Small intestine (tissue), 16 donors: ENCODE measurements at places on chromosomes 6 and 20. TPM values are rescaled to one million over a fixed set of nuclear protein-coding genes. Genes with fewer than 3 reads are reported as not detected.

- no peak for DNase-seq
- no peak overlapping the region for H3K27ac ChIP-seq
- no peaks in the 10 kb centered on the region for H3K36me3 ChIP-seq
- no peaks in the 10 kb centered on the region for H3K4me1 ChIP-seq
- H3K4me3 ChIP-seq, result no peak overlapping the region
- H3K27me3 ChIP-seq, result no peaks in the 10 kb centered on the region
Observed at GRCh38 chr6:112457886-112458285, 110.8 kb downstream of the RFPL4B start.

The NKX2-4 gene
- not detected for polyA plus RNA-seq

DNA sequence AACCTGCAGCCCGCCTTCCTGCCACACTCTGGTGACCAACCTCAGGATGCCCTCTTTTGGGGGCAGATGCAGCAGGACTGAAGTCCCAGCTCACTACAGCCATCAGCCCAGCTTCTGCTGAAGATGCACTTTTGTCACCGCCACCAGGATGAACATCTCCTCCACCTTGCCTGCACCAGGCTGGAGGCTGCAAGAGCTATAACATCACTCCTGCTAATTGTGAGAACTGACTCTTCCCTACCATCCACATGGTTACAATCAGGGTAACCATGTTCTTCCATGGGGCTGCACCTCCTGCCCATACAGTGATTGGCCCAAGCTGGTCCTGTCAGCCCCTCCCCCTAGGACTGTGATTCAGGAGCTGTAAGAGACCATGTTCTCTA is 2.0 kb upstream of the ACTL10 start:
- no peak overlapping the region for H3K27ac ChIP-seq
- no peaks in the 10 kb centered on the region for H3K27me3 ChIP-seq
- peaks cover 34% of the 10 kb centered on the region for H3K36me3 ChIP-seq
- peaks cover 5% of the 10 kb centered on the region for H3K4me1 ChIP-seq

The RFX6 gene
- polyA plus RNA-seq, result 0.73 TPM

GRCh38 chr6:31559958-31560696 is 12.0 kb upstream of the LTA start:
- H3K27me3 ChIP-seq, result no peaks in the 10 kb centered on the region
- peaks cover 5% of the 10 kb centered on the region for H3K4me1 ChIP-seq
- no peak overlapping the region for H3K27ac ChIP-seq
- peaks cover 4% of the 10 kb centered on the region for H3K36me3 ChIP-seq
- DNase-seq, result peak; percentile 30
